ENCODE measurements at places on chromosomes 12 and 14. TPM values are rescaled to one million over a fixed set of nuclear protein-coding genes. Genes with fewer than 3 reads are reported as not detected.

DNA sequence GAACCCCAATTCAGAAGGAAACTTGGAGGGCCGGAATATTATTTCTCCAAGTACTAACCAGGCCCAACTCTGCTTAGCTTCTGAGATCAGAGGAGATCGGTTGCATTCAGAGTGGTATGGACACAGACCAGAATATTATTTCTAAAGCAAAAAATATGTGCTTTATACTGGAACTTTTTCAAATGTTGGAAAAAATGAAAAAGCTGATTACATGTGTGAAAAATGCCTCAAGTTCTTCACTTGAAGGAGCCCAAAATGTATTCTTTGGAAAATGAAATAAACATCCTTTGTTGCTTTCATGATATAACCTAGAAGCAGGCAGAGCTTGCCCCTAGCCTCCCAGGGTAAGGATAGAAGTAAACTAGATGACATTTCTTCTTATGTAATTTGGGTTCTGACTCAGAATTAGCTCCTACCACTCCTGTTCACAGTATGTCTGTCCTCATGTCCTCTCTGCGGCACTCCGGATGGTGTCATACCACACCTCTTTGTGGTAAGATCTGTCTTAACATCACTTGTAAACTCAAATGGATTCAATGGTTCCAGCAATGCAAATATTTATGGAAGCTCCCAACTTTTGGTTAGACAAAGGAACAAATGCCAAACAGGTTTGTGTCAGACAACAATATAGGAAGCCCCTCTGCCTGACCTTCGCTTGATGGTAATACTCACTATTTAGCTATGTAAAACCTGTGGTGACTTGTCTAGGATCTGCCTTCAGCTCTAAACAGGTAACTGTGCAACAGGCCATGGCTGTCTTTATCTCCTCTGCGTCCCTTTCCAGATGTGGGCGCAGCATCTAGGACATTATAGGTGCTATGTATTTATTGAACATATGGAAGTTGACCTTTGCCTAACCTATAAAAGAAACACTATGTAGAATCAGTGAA lies 178.5 kb downstream of the SSPN start:
- DNase-seq, result no peak

DTX3 gene
- total RNA-seq, result 18.4 TPM

NEMP1 gene
- total RNA-seq, result 12.3 TPM

DNA sequence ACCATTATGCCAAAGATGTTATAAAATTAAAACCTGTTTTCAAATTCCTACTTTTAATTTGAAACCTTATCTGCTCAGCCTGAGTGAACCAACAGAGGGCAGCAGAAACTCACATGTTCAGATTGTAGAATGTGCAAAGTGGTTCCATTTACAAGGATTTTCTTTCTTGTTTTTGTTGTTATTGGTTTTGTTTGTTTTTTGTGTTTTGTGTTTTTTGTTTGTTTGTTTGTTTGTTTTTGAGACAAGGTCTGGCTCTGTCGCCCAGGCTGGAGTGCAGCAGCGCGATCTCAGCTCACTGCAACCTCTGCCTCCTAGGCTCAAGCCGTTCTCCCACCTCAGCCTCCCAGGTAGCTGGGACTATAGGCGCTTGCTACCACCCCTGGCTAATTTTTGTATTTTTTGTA lies 22.8 kb upstream of the GARIN2 start:
- peak; percentile 54 for DNase-seq

All from HFFc6 (cell line).